ENCODE measurements at places on chromosomes 12 and 14. TPM values are rescaled to one million over a fixed set of nuclear protein-coding genes. Genes with fewer than 3 reads are reported as not detected.

GRCh38 chr12:89657066-89657465 lies 51.6 kb downstream of the ATP2B1 start:
- no peak for DNase-seq

DNA sequence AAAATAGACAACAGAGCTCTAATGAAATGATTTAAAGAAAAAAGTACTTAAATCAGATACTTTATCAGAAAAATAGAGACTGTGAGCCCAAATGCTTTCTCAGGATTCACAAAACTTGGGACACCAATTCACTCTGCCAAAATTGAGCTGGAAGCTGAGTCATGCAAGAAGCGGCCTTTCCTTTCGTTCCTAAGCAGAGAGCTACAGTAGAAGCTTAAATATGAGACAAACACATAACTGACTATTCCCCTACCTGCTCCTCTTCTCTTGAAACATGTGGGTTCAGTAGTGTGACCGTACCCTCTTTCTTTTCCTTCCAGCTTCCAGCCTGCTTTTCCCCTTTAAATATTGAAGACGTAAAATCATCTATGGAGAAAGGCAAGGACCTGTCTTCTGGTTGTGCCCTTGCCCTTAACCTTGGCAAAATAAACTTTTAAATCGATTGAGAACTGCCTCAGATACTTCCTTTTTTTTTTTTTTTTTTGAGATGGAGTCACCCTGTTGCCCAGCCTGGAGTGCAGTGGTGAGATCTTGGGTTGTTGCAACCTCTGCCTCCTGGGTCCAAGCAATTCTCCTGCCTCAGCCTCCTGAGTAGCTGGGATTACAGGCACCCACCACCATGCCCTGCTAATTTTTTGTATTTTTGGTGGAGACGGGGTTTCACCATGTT lies 4.4 kb upstream of the SDS start:
- DNase-seq, result no peak

Gene ART4
- not detected for total RNA-seq

DNA sequence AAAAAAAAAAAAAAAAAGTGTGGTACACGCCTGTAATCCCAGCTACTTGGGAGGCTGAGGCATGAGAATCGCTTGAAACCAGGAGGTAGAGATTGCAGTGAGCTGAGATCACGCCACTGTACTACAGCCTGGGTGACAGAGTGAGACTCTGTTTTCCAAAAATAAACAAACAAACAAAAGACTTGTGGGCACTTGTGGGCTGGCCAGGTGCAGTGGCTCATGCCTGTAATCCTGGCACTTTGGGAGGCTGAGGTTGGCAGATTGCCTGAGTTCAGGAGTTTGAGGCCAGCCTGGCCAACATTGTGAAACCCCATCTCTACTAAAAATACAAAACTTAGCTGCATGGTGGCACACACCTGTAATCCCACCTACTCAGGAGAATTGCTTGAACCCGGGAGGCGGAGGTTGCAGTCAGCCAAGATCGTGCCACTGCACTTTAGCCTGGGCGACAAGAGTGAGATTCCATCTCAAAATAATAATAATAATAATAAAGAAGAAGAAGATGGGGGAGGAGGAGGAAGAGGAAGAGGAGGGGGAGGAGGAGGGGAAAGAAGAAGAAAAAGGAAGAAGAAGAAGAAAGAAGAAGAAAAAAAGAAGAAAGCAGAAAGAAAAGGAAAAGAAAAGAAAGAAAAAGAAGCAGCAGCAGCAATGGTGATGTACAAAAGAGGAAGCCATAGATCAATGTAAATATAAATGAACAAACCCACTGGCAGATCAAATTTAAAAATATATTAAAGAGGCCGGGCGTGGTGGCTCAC lies 27.9 kb upstream of the CCNT1 start:
- no peak for DNase-seq

- DNase-seq, result no peak
Measured at GRCh38 chr12:124227951-124228711, 66.8 kb upstream of the RFLNA start.

GRCh38 chr12:38771871-38772270 lies 133.5 kb downstream of the CPNE8 start:
- DNase-seq, result no peak

DNA sequence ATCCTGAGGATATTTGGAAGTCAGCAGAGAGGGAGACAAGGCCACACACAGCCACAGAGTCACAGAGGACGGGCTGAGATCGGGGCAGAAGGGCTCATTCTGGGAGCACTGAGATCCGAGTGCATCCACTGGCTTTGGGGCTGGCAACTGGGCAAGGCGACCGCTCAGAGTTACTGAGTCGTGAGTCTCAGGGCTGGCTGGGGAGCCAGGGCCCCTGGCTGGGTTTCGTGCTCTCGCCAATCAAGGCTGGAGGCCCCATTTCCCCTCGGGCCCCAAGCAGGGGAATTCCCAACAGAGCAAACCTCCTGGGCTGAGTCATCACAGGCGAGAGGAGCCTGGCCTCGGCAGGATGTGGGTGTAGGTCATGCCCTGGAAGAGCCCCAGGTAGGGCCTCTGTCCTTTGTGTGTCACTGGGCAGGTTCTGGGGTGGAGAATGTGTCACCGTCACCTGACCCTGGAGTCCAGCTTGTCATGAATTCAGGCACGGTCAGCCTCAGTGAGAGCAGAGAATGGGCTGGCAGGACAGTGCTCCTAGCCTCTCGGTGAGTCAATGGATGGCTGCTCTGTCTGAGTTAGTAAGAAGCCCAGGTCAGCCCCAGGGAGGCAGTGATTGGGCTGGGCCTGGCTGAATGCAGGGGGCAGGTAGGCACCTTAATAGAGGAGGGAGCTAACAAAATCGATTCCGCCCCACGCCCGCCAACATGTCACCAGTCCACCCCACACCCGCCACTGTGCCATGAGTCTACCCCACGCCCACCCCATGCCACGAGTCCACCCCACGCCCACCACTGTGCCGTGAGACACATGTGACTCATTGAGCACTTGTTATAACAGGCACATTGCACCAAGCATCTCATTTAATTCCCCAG lies 16.9 kb downstream of the ASB2 start:
- peak; percentile 96 for DNase-seq

Gene EFS
- total RNA-seq, result not detected
